ENCODE measurements at places on chromosomes 6 and 20.

- H3K27ac ChIP-seq: no peak overlapping the region
- H3K27me3 ChIP-seq: no peaks in the 10 kb centered on the region
These were observed 12.2 kb upstream of the RSPH3 start for GRCh38 chr6:159012201-159012600.

- no peak overlapping the region for H3K27ac ChIP-seq
- DNase-seq: no peak
- no peak overlapping the region for H3K4me3 ChIP-seq
- peaks cover 7% of the 10 kb centered on the region for H3K4me1 ChIP-seq
- H3K36me3 ChIP-seq: no peaks in the 10 kb centered on the region
- no peaks in the 10 kb centered on the region for H3K27me3 ChIP-seq
These were observed 48.3 kb upstream of the TRAF3IP2 start for GRCh38 chr6:111653979-111654378.

DNA sequence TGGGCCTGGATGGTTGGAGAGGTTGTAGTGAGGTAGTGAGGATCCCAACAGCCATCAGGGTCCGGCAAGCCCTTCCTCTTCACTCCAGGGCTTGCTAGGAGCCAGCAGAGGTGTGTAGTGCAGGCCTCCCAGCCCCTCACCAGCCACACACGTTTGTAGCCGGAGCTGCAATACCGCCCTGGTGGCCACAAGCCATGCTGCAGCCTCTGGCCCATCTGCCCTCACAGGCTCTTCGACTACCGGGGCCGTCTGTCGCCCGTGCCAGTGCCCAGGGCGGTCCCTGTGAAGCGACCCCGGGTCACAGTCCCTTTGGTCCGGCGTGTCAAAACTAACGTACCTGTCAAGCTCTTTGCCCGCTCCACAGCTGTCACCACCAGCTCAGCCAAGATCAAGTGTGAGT, 36.4 kb downstream of the EIF2S2 start:
- H3K4me1 ChIP-seq: no peaks in the 10 kb centered on the region
- no peak overlapping the region for H3K27ac ChIP-seq
- H3K27me3 ChIP-seq: no peaks in the 10 kb centered on the region
- H3K36me3 ChIP-seq: no peaks in the 10 kb centered on the region
- H3K4me3 ChIP-seq: no peak overlapping the region

- no peaks in the 10 kb centered on the region for H3K27me3 ChIP-seq
- H3K27ac ChIP-seq: no peak overlapping the region
- no peaks in the 10 kb centered on the region for H3K4me1 ChIP-seq
- no peaks in the 10 kb centered on the region for H3K36me3 ChIP-seq
These were observed 11.8 kb upstream of the GNRH2 start for GRCh38 chr20:3031524-3032147.

DNA sequence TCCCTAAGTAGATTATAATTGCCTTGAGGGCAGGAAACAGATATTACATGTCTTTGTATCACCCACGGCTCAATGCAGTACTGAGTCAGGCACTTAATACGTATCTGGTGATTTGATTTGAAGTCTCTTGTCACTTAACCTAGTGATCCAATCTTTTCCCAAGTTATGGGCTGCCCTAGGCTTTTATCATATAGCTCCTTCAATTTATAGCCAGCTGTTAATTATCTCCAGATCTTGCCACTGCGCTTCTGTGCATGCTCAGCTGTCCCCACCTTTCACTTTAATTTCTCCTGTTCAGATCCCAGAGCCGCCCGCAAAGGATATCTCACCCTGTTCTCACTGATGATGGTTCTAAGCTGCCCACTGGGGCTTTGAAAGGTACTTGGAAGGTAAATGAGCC, 41.9 kb downstream of the SNHG17 start:
- H3K4me1 ChIP-seq: no peaks in the 10 kb centered on the region
- no peak for DNase-seq
- H3K27me3 ChIP-seq: no peaks in the 10 kb centered on the region
- H3K27ac ChIP-seq: no peak overlapping the region
- H3K4me3 ChIP-seq: no peak overlapping the region

Data from uterus (tissue), 4 donors.